Stimulated activated CD4-positive, alpha-beta T cell treated with anti-CD3 and anti-CD28 coated beads, TNF-alpha, amount 100 ng/mL, for 1 hour (primary cell): ENCODE measurements at places on chromosomes 1 and 21.

DNA sequence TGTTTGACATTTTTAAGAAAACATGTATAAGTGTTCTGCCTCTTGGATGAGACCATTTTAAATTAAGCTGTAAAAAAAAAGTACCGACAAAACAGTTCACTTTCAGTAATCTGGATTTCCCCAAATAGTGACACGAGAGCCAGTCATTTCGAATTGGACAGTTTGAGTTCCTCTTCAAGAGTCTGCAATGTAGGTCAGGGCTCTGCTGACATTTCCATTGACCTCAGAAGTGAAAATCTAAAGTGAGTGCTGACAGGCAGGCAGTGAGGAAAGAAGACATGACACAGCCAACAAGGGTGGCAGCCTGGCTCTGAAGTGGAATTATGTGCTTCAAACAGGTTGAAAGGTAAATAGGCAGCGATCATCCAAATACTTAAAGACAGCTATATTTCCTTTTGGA, at the start of gene IL23R:
Gene IL23R, plus strand, starts transcription at position 259 of the 400 bp plus-strand sequence. CDS start 1,667 bp downstream, outside the sequence.
- no peak for DNase-seq

GRCh38 chr1:153350321-153350957, 1.8 kb upstream of the PGLYRP4 start:
- DNase-seq: no peak

- no peak for DNase-seq
Observed at GRCh38 chr1:81237473-81238089, 563.2 kb upstream of the ADGRL2 start.

- DNase-seq: no peak
Observed at GRCh38 chr1:89633800-89634625, 1.1 kb downstream of the LRRC8C start.
